Left lung (tissue), 14 donors: ENCODE measurements at places on chromosomes 6 and 20. TPM values are rescaled to one million over a fixed set of nuclear protein-coding genes. Genes with fewer than 3 reads are reported as not detected.

DNA sequence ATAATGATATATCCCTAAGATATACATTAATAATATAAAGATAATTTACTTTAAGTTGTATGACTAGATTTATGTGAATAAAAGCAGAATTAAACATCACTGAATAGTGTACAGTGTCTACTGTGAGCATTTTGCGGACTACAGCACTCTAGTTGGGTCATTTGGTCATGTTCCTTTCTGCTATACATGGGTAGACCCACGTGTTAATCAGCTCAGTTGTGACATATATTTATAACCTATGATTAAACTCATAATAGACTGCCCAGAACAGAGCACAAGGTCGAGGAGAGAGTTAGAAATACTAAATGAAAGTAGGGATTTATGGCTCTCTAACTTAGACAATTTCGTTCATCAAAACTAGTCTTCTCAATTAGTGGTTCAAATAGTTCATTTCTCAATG lies 852.7 kb downstream of the EPHA7 start:
- no peaks in the 10 kb centered on the region for H3K27me3 ChIP-seq
- H3K27ac ChIP-seq: no peak overlapping the region
- no peaks in the 10 kb centered on the region for H3K36me3 ChIP-seq
- H3K4me3 ChIP-seq: no peak overlapping the region
- no peaks in the 10 kb centered on the region for H3K4me1 ChIP-seq

DNA sequence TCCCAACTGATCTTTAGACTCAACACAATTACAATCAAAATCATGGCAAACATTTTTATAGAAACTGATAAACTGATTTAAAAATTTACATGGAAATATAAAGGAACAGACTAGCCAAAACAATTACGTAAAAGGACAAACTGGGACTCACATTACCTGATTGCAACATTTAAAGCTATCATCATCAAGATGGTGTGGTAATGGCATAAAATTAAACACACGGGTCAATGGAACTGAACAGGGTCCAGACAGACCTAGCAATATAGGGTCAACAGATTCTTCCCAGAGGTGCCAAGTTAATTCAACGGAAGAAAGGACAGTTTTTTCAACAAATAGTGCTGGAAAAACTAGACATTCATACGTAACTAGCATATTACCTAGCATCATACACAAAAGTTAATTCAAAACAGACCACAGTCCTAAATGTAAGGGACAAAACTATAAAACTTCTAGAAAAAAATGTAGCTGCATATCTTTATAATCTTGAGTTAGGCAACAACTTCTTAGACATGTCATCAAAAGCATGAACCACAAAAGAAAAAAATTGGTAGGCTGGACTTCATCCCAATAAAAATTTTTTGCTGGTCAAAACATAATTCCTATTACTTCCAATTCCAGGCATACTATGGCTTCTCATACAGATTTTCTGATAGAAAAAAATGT lies 147.4 kb upstream of the BEND6 start:
- no peaks in the 10 kb centered on the region for H3K36me3 ChIP-seq
- no peak for DNase-seq
- H3K27ac ChIP-seq: no peak overlapping the region
- no peaks in the 10 kb centered on the region for H3K4me1 ChIP-seq

DNA sequence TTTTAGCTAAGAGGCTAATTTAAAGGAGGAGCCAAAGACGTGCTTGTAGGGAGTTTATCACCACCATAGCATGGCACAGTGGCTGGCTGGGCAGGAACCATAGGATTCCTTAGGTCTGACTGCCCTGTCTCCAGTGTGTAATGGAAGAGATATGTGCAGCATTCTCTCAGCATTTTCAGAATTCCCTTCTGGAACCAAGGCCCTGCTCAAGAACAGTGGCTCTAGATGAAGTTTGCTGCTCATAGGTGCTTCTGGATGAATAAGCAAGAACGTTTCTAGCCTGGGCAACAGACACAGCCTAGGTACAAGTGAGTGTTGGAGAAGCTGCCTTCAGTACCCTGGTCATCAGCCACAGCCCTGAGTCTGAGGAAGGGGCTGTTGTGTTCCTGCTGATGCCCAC lies 69.1 kb downstream of the LCA5 start:
- no peaks in the 10 kb centered on the region for H3K4me1 ChIP-seq
- no peak overlapping the region for H3K27ac ChIP-seq
- H3K4me3 ChIP-seq: no peak overlapping the region
- no peak for DNase-seq
- H3K27me3 ChIP-seq: no peaks in the 10 kb centered on the region

The BCKDHB gene
- 15.1 TPM for total RNA-seq

The KLHDC3 gene
- 65.4 TPM for total RNA-seq

DNA sequence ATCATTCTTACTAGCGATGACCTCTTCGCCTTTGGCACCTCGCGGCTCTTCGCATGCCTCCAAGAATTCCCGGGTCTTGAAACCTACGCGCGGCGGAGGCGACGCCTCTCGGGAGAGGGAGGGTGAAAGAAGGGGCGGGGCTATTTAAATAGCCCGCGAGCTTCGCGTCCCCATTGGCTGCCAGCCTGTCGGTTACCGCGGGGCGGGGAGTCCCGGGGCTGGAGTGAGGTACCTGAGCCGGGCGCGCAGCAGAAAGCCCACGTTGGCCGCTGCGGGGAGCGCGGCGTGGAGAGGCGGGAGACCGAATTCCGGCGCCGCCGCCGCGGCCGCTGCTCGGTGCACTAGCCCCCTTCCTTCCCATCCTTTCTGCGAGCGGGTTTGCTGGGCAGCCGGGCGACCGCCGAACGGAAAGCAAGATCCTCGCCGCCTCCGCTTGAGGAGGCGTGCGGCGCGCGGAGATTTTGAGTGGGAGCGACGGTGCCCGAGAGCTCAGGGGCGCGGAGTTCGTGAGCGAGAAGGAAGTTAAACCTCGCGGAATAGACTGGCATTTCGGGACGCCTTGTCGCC lies at the start of gene BMP6:
BMP6 (plus strand) TSS at position 251 of the 567 bp plus-strand sequence. CDS start 857 bp downstream, outside the sequence.
- peaks cover 56% of the 10 kb centered on the region for H3K27me3 ChIP-seq
- DNase-seq: peak; percentile 96
- H3K27ac ChIP-seq: no peak within 1 kb of the TSS
- peak within 1 kb of the TSS; percentile 58 for H3K4me3 ChIP-seq
- peaks cover 47% of the 10 kb centered on the region for H3K4me1 ChIP-seq

GRCh38 chr6:169661391-169661756 lies 40.5 kb downstream of the WDR27 start:
- no peaks in the 10 kb centered on the region for H3K4me1 ChIP-seq
- H3K36me3 ChIP-seq: no peaks in the 10 kb centered on the region
- no peaks in the 10 kb centered on the region for H3K27me3 ChIP-seq
- no peak overlapping the region for H3K27ac ChIP-seq
- no peak for DNase-seq

GRCh38 chr6:100415768-100416167 lies 49.0 kb downstream of the SIM1 start:
- no peaks in the 10 kb centered on the region for H3K36me3 ChIP-seq
- no peaks in the 10 kb centered on the region for H3K27me3 ChIP-seq
- no peak overlapping the region for H3K27ac ChIP-seq
- DNase-seq: no peak

The GPX5 gene
- total RNA-seq: not detected

DNA sequence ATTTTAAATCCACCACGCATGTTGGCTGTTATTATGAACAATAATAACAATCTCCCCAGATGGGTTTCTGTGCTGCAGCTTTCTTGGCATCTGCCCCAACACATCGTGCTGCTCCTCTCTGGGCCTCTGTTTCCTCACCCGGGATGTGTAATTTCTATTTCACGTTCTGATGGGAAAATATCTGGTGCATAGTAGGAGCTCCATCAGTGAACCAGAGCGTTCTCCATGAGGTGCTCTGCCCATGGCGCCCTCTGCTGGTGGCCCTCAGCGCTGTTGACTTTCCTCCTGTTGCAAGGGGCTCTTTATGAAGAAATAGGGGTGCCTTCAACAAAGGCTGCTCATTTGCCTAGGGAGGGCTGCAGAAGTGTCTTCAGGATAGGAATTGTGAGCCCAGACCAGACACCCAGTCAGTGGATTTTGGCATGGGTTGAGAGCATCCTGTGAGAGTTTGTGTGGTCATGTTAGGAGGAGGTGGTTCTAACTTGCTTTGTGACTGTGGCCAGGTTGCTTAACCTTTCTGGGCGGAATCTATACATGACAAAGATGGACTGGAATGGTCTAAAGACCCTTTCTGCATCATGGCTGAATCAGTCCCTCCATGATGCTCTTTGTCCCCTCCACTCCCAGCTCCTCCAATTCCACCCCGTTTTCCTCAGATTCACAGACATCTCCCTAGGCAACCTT lies 8.1 kb downstream of the SCRT2 start:
- no peak overlapping the region for H3K4me3 ChIP-seq
- H3K27me3 ChIP-seq: peaks cover 86% of the 10 kb centered on the region
- H3K36me3 ChIP-seq: no peaks in the 10 kb centered on the region
- H3K27ac ChIP-seq: no peak overlapping the region
- DNase-seq: no peak

DNA sequence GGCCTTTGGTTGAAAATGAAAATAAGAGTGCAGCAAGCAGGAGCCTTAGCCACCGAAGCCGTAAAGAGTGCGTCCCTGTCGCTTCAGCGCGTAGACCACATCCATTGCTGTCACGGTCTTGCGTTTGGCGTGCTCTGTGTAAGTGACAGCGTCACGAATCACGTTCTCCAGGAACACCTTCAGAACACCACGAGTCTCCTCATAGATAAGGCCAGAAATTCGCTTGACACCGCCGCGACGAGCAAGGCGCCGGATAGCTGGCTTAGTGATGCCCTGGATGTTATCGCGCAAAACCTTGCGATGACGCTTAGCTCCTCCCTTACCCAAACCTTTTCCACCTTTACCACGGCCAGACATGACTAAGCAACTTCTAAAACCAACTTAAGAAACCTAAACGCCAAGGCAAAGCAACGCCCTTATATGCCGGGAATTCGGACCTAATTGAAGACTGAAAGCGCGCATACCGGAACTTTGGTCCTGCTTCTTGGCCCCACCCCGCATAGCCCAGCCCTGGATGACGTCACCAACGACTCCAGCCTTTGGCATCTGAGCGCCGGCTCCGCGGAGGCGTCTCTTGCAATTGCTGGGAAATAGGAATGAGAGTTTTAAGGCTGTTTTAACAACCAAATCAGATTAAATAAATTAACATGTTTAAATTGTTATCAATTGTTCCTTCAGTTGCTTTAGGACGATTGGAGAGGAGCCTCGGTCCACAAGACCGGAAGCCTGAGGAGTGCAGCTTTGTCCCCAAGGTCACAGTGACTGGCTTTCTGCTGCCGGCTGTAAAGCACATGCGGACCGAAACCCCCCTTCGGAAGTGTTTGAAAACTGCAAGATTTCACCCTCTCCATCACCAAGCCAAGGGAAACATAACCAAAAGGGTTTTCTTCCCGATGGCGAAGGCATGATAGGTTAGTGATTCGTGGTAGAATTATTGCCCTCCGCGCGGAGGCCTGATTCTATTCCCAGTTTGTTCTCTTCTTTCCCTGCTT lies 79.6 kb upstream of the BTN3A2 start:
- peak overlapping the region; percentile 92 for H3K27ac ChIP-seq
- peak overlapping the region; percentile 69 for H3K4me3 ChIP-seq
- H3K4me1 ChIP-seq: peaks cover 10% of the 10 kb centered on the region
- H3K27me3 ChIP-seq: no peaks in the 10 kb centered on the region

GRCh38 chr20:8213270-8213669 lies 81.2 kb downstream of the PLCB1 start:
- no peak overlapping the region for H3K27ac ChIP-seq
- no peak overlapping the region for H3K4me3 ChIP-seq
- no peak for DNase-seq
